ENCODE measurements at places on chromosomes 11 and 22. TPM values are rescaled to one million over a fixed set of nuclear protein-coding genes. Genes with fewer than 3 reads are reported as not detected.

Gene C22orf31
- total RNA-seq, result not detected

- H3K36me3 ChIP-seq, result no peaks in the 10 kb centered on the region
- H3K27me3 ChIP-seq, result no peaks in the 10 kb centered on the region
- H3K4me1 ChIP-seq, result no peaks in the 10 kb centered on the region
These were observed 358.9 kb downstream of the CADM1 start for GRCh38 chr11:115145324-115145723.

Gene MCAT
- total RNA-seq, result 21.5 TPM

DNA sequence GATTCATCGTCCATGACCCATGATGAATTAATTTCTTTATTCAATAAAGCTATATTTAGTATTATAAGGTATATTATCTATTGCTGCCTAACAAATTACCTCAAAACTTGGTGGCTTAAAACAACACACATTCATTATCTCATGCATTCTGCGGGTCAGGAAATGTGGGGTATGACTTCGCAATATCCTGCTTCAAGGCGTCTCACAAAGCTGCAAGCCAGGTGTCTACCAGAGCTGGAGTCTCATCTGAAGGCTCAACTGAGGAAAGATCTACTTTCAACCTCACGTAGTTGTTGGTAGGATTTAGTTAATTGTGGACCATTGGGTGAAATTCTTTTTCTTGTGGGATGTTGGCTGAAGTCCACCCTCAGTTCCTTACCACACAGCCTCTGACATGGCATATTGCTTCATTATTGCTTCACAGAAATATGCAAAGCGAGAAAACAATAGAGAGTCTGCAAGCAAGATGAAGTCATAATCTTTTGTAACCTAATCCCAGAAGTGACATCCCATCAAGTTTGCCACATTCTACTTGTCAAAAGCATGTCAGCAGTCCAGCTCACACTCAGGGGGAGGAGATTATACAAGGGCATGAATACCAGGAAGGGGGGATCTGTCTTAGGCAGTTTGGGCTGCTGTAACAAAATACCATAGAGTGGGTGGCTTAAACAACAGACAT, 45.1 kb downstream of the KREMEN1 start:
- DNase-seq, result no peak
- H3K27me3 ChIP-seq, result no peaks in the 10 kb centered on the region
- no peak overlapping the region for H3K4me3 ChIP-seq
- H3K27ac ChIP-seq, result no peak overlapping the region

DNA sequence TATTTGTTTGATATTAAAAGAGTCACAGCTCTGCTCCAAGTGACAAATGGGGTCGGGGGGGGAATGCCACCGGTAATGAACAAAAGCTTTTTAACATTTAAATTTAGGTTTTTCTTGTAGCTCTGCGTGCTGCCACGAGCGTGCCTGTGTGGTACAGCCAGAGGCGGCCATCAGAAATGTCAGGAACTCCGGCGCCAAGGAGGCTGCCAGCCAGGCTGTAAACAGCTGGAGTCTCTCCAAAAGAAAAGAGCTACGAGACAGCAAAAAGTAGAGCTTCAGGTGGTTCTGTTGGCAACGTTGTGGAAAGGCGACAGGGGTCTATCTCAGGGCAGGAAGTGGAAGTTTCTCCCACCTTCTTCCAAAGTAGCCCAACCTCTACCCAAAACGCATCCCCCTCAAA, 532.8 kb downstream of the OPCML start:
- H3K27me3 ChIP-seq, result peaks cover 12% of the 10 kb centered on the region
- peaks cover 3% of the 10 kb centered on the region for H3K4me1 ChIP-seq
- DNase-seq, result no peak

- no peak overlapping the region for H3K27ac ChIP-seq
- DNase-seq, result no peak
- peaks cover 3% of the 10 kb centered on the region for H3K4me1 ChIP-seq
- no peak overlapping the region for H3K4me3 ChIP-seq
- no peaks in the 10 kb centered on the region for H3K36me3 ChIP-seq
These were observed 313.1 kb upstream of the PITPNB start for GRCh38 chr22:28232204-28232603.

GRCh38 chr11:90434858-90435257, 212.0 kb upstream of the CHORDC1 start:
- DNase-seq, result no peak
- H3K36me3 ChIP-seq, result no peaks in the 10 kb centered on the region
- H3K27ac ChIP-seq, result no peak overlapping the region
- no peak overlapping the region for H3K4me3 ChIP-seq
- H3K4me1 ChIP-seq, result peaks cover 5% of the 10 kb centered on the region

DNA sequence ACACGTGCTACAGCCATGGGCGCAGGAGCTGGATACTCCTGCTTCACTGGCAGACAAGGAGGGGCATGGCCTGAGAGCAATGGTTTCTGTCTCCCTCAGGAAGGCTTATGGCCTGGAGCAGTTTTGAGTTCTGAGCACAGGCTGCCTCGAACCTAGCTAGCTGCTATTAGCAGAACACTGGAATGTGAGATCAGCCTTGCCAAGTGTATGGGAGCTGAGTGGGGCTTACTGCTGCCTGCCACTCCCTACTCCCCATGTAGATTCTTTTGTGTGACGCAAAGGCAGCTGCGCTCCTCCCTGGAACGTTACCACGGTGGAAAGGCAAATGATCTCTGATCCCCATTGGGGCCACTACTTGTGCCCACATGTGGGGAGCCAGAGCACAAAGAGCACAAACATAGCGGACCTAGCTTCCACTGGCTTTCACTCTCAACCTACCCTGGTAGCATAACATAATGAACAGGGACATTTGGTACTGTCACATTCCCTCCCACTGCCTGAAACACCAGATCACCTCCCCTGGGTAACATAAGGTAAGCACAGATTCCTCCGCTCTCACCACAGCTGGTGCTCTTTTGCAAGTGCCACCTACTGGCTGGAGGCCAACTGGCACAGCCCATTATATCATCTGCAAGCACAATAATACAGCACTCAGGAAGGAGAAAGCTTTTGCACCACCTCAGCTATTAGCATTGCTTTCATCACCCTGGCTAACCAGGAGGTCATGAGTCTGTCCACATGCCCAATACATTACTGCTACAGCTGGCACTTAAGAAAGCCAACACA, 84.6 kb upstream of the GUCY1A2 start:
- H3K4me1 ChIP-seq, result no peaks in the 10 kb centered on the region
- no peaks in the 10 kb centered on the region for H3K27me3 ChIP-seq
- no peak for DNase-seq
- H3K36me3 ChIP-seq, result no peaks in the 10 kb centered on the region
- H3K4me3 ChIP-seq, result no peak overlapping the region

GRCh38 chr11:121634889-121635288, 182.1 kb upstream of the SORL1-AS1 start:
- peaks cover 29% of the 10 kb centered on the region for H3K36me3 ChIP-seq
- no peak for DNase-seq
- H3K27me3 ChIP-seq, result no peaks in the 10 kb centered on the region
- no peak overlapping the region for H3K27ac ChIP-seq

DNA sequence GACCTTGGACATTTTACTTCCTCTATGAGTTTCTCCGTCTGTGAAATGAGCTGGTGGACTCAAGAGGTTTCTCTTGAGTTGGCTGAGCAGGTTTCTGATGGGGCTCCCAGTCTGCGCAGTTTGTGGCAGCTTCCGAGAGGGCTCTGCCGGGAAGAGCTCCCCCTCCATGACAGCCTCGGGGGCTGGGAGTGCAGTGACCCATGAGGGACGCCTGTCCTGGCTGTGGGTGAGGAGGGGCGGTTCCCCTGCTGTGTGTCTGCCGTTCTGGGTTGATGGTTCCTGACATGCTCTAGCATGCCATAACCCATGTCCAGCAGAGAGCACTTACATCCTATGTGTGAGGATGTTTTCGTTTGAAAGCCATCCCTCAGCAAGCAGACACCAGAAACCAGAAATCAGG, 14.8 kb downstream of the CSF2RB start:
- H3K27me3 ChIP-seq, result no peaks in the 10 kb centered on the region
- no peak for DNase-seq
- H3K4me1 ChIP-seq, result no peaks in the 10 kb centered on the region
- no peaks in the 10 kb centered on the region for H3K36me3 ChIP-seq

DNA sequence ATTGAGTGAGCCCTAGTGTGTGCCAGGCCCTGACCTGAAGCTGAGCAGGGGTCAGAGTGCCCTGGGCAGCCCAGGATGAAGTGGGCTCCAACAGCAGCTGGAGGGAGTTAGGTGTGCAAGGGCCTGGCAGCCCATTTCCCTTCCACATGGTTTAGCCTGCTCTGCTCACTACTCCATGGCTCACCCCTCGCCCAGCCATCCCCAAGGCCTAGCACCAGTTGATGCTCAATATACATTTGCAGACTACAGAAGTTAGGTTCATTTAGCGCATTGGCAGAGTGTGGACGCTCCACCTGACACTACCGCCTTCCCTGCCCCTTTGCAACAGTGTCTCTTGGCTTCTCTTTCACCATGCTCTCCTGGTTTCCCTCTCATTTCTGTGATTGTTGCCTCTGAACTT, 3.8 kb downstream of the ATG16L2 start:
- DNase-seq, result no peak
- peaks cover 20% of the 10 kb centered on the region for H3K36me3 ChIP-seq
- H3K27ac ChIP-seq, result no peak overlapping the region
- no peak overlapping the region for H3K4me3 ChIP-seq
- H3K4me1 ChIP-seq, result peaks cover 5% of the 10 kb centered on the region

DNA sequence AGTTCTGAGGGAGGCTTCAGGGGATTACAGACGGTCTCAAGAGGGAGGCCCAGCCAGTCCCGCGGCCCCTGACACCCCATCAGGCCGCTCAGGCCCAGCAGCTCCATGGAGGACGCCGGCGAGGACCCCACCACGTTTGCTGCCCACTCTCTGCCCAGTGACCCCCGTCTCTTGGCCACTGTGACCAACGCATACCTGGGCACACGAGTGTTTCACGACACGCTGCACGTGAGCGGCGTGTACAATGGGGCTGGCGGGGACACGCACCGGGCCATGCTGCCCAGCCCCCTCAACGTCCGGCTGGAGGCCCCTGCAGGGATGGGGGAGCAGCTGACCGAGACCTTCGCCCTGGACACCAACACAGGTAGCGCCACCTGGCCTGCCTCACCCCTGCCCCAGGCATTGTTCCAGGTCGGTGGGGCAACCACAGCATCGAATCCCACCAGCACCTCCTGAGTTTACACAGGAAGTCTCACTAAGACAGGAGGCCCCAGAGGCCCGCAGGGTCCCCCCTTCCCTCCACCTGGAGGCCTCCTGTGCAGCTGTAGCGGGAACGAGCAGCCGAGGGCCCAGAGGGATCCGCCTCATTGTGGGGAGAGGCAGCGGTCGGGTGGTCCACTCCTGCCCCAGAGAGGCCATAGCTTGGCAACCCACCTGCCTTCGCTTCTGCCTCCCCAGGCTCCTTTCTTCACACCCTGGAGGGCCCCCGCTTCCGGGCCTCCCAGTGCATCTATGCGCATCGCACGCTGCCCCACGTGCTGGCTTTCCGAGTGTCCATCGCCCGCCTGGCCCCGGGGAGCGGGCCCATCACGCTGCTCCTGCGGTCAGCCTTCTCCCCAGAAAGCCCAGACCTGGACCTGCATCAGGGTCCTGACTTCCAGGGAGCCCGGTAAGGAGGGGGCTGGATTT, 1.0 kb downstream of the PGGHG start:
- DNase-seq, result no peak
- H3K27me3 ChIP-seq, result peaks cover 7% of the 10 kb centered on the region
- H3K4me1 ChIP-seq, result no peaks in the 10 kb centered on the region
- H3K4me3 ChIP-seq, result peak overlapping the region; percentile 63

GRCh38 chr11:86610559-86611341, 61.7 kb downstream of the ME3 start:
- peak; percentile 34 for DNase-seq
- no peak overlapping the region for H3K4me3 ChIP-seq
- peaks cover 3% of the 10 kb centered on the region for H3K4me1 ChIP-seq
- H3K36me3 ChIP-seq, result peaks cover 8% of the 10 kb centered on the region
- no peaks in the 10 kb centered on the region for H3K27me3 ChIP-seq

- peak overlapping the region; percentile 18 for H3K4me3 ChIP-seq
- H3K27ac ChIP-seq, result no peak overlapping the region
- H3K27me3 ChIP-seq, result no peaks in the 10 kb centered on the region
- peaks cover 90% of the 10 kb centered on the region for H3K36me3 ChIP-seq
- no peaks in the 10 kb centered on the region for H3K4me1 ChIP-seq
These were observed 11.4 kb downstream of the FEN1 start for GRCh38 chr11:61803889-61804647.

- no peaks in the 10 kb centered on the region for H3K36me3 ChIP-seq
- H3K4me3 ChIP-seq, result no peak overlapping the region
- no peaks in the 10 kb centered on the region for H3K4me1 ChIP-seq
These were observed 50.0 kb downstream of the C11orf58 start for GRCh38 chr11:16788141-16789062.

Gene FAU
- 898 TPM for total RNA-seq

Gene RAC2
- total RNA-seq, result 2.5 TPM

Gene NXPE4
- not detected for total RNA-seq

Gene DMC1
- 6.8 TPM for total RNA-seq

GRCh38 chr11:113942256-113942655, 32.7 kb upstream of the HTR3A start:
- H3K4me3 ChIP-seq, result no peak overlapping the region
- no peaks in the 10 kb centered on the region for H3K27me3 ChIP-seq
- no peak for DNase-seq
- H3K36me3 ChIP-seq, result no peaks in the 10 kb centered on the region
- no peak overlapping the region for H3K27ac ChIP-seq

Gene RAB30
- 4.8 TPM for total RNA-seq
